Iris pigment epithelial cell (primary cell): ENCODE measurements at places on chromosomes 7 and 10.
A peak's percentile ranks its signal among the peaks of the same experiment; 100 is the strongest.

- peak; percentile 87 for DNase-seq
Observed at GRCh38 chr7:130009848-130010688, 41.1 kb downstream of the ZC3HC1 start.

GRCh38 chr7:55439627-55440026 lies 74.5 kb downstream of the LANCL2 start:
- DNase-seq = no peak

- DNase-seq = no peak
Observed at GRCh38 chr10:75597773-75598440, 166.5 kb downstream of the LRMDA start.

GRCh38 chr10:57627642-57628178 lies 640.0 kb downstream of the IPMK start:
- no peak for DNase-seq

- DNase-seq = peak; percentile 13
Observed at GRCh38 chr7:14228341-14228740, 238.9 kb upstream of the ETV1 start.

GRCh38 chr7:113431406-113431805 lies 313.1 kb upstream of the SMIM30 start:
- DNase-seq = no peak

- DNase-seq = no peak
Observed at GRCh38 chr10:63343476-63343875, 122.3 kb downstream of the JMJD1C start.

DNA sequence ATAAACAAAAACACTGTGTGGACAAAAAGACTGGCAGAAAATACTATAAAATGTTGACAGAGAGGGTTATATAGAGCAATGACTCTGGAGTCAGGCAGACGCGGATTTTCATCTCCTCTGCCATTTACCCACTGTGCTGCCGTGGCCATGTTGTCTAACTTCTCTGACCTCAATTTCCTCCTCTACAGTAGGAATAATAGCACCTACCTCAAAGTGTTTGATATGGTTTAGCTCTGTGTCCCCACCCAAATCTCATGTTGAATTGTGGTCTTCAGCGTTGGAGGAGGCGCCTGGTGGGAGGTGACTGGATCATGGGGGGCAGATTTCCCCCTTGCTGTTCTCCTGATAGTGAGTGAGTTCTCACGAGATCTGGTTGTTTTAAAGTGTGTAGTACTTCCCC lies 78.2 kb upstream of the CALN1 start:
- no peak for DNase-seq

DNA sequence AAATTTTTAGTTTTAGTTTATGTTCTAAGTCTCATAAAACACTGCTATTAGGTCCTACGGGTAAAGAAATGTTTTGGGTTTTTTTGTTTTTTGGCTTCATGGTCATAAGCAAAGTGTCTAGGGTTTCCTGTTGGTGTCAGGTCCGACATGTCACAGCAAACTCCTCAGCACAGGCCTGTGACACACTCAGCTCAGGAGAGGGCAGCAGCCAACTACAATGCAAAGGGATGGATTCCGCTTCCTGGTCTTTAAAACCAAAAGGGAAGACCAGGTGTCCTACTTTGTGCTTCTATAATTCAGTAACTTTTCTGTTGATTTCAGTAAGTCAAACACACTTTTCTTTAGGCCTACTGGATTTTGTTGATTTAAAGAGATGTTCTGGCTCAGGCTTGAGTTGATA lies 83.8 kb upstream of the MACROH2A2 start:
- DNase-seq = peak; percentile 12

DNA sequence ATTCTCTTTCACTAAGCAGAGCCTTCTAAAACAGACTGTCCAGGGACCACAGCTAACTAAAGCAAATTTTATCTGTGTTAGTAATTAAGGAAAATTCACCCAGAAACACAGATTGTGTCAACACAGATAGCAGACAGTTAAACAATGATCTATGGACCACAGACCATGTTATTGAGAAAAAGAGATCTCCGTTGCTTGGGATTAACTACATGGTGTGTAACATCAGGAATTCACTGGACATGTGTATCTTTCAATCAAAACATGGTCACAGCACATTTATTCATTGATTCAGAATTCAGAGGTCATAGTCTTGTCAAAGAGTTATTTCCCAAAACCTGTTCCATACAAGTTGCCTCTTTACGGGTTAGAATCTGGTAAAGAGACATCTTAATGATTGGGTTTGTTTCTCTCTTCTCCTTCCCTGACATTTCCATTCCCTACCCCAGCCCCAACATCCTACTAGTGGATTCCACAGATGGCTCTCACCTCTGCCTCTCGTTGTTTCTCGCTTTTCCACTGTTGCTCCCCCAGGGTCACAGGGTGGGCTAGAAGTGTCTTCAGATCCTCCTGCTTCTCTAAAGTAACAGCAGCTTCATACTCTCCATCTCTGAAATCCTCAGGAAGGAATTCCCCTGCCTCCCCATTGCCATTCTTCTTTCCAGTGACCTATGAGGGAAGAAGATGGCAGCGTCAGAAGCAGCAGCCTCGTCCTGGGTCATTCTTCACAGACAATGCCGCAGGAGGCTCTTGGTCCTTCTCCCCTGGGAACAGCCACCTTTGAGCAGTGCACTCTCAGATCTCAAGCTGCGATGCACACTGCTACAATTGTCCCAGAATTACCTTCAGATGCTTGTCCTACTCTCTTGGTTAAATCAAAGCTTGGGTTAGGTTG lies 958 bp downstream of the ANKRD1 start:
- DNase-seq = no peak

GRCh38 chr10:122121059-122121458 lies 132.1 kb downstream of the TACC2 start:
- DNase-seq = no peak

- DNase-seq = no peak
Observed at GRCh38 chr7:159027056-159027788, 117.4 kb downstream of the VIPR2 start.
